ENCODE measurements at places on chromosomes 6 and 20. TPM values are rescaled to one million over a fixed set of nuclear protein-coding genes. Genes with fewer than 3 reads are reported as not detected.

- H3K4me1 ChIP-seq, result no peaks in the 10 kb centered on the region
- H3K27ac ChIP-seq, result no peak overlapping the region
- H3K36me3 ChIP-seq, result no peaks in the 10 kb centered on the region
- H3K27me3 ChIP-seq, result peaks cover 9% of the 10 kb centered on the region
Measured at GRCh38 chr6:157688275-157688959, 134.6 kb upstream of the SNX9 start.

- H3K4me1 ChIP-seq, result peaks cover 34% of the 10 kb centered on the region
- H3K27me3 ChIP-seq, result no peaks in the 10 kb centered on the region
- no peak for DNase-seq
- H3K27ac ChIP-seq, result no peak overlapping the region
Measured at GRCh38 chr6:137808836-137809315, 58.2 kb upstream of the TNFAIP3 start.

DNA sequence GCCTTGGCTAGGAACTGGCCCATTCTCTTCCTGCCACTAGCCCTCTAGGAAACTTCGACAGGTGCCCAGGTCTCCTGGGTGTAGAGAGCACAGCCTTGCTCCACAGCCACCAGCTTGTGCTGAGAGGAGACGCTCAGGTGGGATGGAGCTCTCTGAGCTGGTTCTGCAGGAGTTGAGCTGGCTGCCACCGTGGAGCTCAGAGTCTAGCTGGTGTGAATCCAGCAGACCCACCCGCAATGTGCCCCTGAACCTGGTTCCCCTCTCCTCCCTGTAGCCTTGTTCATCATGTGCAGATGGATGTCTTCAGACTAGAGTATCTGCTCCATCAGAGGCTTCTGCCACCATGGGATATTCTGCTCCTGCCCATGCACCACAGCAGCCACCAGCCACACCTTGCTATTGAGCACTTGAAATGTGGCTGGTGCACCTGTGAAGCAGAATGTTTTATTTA, 222.5 kb downstream of the SYNDIG1 start:
- H3K36me3 ChIP-seq, result no peaks in the 10 kb centered on the region
- no peak overlapping the region for H3K4me3 ChIP-seq
- H3K27me3 ChIP-seq, result no peaks in the 10 kb centered on the region
- H3K4me1 ChIP-seq, result no peaks in the 10 kb centered on the region
- DNase-seq, result no peak

- H3K27ac ChIP-seq, result no peak overlapping the region
- H3K27me3 ChIP-seq, result no peaks in the 10 kb centered on the region
- no peaks in the 10 kb centered on the region for H3K4me1 ChIP-seq
Measured at GRCh38 chr6:7865781-7866180, 44.8 kb downstream of the TXNDC5 start.

DNA sequence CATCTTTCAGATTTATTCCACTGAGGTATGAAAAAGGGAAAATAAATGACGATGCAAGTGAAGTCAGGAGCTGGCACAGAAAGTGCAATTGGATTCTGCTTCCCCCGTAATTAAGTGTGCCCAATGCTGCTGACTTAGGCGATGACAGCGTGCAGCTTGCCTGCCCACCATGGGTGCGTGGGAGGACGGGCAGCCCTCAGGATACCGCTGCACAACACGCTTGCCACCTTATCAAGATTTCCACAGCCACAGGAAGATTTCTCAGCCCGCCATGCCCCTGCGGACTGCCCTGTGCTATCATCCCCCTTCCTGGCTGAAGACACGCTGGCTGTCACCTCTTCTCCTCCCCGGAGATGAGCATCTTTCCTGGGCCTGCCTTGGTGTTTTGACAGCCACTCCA, 103.3 kb upstream of the BACH2 start:
- H3K27ac ChIP-seq, result no peak overlapping the region
- H3K36me3 ChIP-seq, result no peaks in the 10 kb centered on the region
- DNase-seq, result no peak
- H3K27me3 ChIP-seq, result no peaks in the 10 kb centered on the region

DNA sequence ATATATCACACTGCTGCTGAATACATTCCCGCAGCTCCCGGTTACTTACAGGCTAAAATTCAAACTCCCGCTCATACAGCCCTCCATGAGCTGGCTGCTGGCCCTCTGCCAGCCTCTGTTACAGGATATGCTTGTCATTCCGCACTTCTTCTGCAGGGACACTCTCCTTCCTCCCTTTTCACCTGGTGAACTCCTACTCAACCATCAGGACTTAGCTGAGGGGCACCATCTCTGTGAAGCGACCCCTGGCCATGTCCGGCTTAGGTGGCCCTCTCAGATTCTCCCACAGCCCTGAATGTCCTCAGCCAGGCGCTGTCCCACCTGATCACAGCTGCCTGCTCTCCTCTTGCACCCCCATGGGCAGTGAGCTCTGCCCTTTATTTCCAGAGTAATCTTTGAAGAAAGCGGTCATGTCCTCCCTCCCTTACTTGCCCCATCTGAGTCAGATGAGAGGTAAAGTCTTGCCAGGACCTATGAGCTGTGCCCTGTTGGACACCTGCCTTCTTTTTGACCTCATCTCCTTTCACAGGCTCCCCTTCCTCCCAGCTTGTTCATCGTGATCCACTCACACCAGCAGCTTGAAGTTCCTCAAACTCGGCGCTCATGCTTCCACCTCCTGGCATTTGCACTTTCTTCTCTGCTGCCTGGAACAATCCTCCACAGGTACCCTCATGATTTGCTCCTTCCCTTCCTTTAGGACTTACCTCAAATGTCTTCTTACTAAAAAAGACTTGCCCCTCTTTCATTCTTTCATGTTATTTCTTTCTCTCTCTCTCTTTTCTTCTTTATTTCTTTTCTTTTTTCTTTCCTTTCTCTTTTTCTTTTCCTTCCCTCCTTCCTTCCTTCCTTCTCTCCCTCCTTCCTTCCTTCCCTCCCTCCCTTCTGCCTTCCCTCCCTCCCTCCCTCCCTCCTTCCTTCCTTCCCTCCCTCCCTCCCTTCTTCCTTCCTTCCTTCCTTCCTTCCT, 5.6 kb downstream of the CYP24A1 start:
- no peak overlapping the region for H3K4me3 ChIP-seq
- H3K4me1 ChIP-seq, result no peaks in the 10 kb centered on the region
- peaks cover 44% of the 10 kb centered on the region for H3K27me3 ChIP-seq
- no peaks in the 10 kb centered on the region for H3K36me3 ChIP-seq
- no peak overlapping the region for H3K27ac ChIP-seq

DNA sequence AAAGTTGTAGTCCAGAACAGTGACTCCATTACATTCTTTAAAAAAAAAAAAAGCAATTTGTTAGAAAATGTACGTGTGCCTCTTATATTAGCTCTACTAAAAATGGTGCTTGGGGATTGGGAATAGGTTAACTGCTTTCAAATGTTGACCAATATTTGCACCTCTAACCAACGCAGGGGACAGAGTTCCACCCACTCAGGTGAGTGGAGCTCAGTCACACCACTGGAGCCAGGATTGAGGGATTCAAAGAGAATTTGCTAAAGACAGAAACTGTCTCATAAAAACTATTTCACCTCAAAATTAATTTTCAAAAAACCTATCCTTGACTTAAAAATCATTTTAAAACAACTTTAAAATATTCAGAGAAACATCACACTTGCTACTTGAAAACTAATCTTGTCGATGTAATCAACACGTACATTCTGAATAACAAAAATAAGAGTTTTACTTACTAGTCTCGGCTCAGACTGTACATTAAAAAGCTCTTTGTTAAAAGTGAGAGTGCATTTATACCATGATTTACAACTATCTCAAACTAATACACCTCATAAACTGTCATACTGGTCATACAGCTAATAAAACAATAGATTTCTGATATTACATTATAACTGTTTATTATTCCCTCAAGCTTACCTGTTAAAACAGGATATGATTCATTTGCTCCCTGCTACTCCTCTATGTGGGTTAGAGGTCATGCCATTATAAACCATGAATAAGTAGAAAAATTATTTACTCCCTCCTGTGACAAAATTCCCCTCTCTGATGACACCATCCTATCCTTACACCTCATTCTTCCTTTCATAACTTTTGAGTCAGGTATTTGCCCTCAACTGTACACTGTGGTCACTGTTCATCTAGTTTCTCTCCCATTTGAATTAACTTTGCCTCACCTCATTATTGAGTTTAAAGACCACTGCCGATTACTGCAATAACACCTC, 88.6 kb downstream of the PDE10A start:
- H3K4me1 ChIP-seq, result no peaks in the 10 kb centered on the region
- H3K4me3 ChIP-seq, result no peak overlapping the region
- no peaks in the 10 kb centered on the region for H3K36me3 ChIP-seq
- no peak overlapping the region for H3K27ac ChIP-seq
- DNase-seq, result no peak

DNA sequence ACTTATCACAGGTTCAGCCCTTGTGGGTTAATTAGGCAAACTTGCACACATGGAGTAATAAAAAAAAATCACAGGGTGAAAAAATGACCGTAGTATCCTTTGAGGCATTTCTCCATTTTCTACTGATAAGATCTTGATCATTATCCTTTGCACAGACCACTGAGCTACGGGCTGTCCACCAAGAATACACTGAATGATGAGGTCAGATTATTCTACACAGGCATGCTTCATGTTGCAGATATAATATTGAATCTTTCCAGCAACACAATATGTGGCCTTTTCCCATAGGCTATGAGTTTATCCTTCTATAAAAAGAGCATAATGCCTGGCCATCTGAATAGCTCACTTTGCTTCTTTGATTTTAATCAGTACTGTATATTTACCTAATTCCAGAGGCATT, 168.9 kb downstream of the FRK start:
- no peaks in the 10 kb centered on the region for H3K36me3 ChIP-seq
- H3K27ac ChIP-seq, result no peak overlapping the region
- H3K4me1 ChIP-seq, result no peaks in the 10 kb centered on the region

Gene SLPI
- total RNA-seq, result not detected

Gene ZNF831
- total RNA-seq, result 4.0 TPM

Gene CFB
- total RNA-seq, result 0.29 TPM

Gene LHFPL5
- not detected for total RNA-seq

All from activated B cell treated with CpG ODN at 0.5 μM for 24 hours (primary cell).